ENCODE measurements at places on chromosomes 6 and 20. TPM values are rescaled to one million over a fixed set of nuclear protein-coding genes. Genes with fewer than 3 reads are reported as not detected.

SOX18 gene
- total RNA-seq, result 3.3 TPM

TFAP2D gene
- total RNA-seq, result not detected

PRR18 gene
- total RNA-seq, result not detected

C6orf58 gene
- total RNA-seq, result 0.20 TPM

EFCAB8 gene
- total RNA-seq, result 0.42 TPM

ANGPT4 gene
- not detected for total RNA-seq

PDE7B gene
- 0.61 TPM for total RNA-seq

RPRD1B gene
- 30.7 TPM for total RNA-seq

WFDC10B gene
- not detected for total RNA-seq

CENPW gene
- total RNA-seq, result 46.9 TPM

CCN5 gene
- total RNA-seq, result 0.20 TPM

FAM8A1 gene
- total RNA-seq, result 13.4 TPM

RWDD2A gene
- total RNA-seq, result 3.6 TPM

All from HCT116 (cell line).